ENCODE measurements at places on chromosomes 11 and 22. TPM values are rescaled to one million over a fixed set of nuclear protein-coding genes. Genes with fewer than 3 reads are reported as not detected.

Gene TSGA10IP
- not detected for total RNA-seq

Gene CARNS1
- total RNA-seq = 0.23 TPM

Gene ZNF195
- 42.1 TPM for total RNA-seq

DNA sequence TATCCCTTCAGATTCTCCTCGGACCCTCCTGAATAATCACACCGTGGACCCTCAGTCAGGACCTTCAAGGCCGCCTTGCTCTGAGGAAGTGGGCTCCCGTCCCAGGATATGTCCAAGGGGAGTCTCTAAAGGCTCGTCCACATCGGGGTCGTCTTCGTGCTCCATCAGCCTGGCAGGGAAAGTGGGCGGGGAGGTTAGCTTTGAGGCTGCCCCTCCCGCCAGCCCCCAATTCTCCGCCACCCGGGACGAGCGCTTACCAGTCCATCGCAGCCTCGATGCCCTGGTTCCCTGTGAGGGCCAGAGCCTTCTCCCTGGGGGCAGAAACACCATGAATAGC lies 472 bp downstream of the UBXN1 start:
- H3K27ac ChIP-seq = peak overlapping the region; percentile 77
- no peak for DNase-seq

- peaks cover 12% of the 10 kb centered on the region for H3K4me1 ChIP-seq
- H3K36me3 ChIP-seq = no peaks in the 10 kb centered on the region
- no peak overlapping the region for H3K27ac ChIP-seq
- DNase-seq = no peak
- peaks cover 39% of the 10 kb centered on the region for H3K27me3 ChIP-seq
Observed at GRCh38 chr22:39246690-39247332, 2.0 kb upstream of the PDGFB start.

Data from astrocyte (in vitro differentiated cells and primary cell).